ENCODE measurements at places on chromosomes 13 and 19. TPM values are rescaled to one million over a fixed set of nuclear protein-coding genes. Genes with fewer than 3 reads are reported as not detected.

- no peaks in the 10 kb centered on the region for H3K27me3 ChIP-seq
- H3K27ac ChIP-seq = no peak overlapping the region
- no peak for DNase-seq
- H3K4me3 ChIP-seq = no peak overlapping the region
Measured at GRCh38 chr13:111387945-111388600, 67.6 kb downstream of the TEX29 start.

DNA sequence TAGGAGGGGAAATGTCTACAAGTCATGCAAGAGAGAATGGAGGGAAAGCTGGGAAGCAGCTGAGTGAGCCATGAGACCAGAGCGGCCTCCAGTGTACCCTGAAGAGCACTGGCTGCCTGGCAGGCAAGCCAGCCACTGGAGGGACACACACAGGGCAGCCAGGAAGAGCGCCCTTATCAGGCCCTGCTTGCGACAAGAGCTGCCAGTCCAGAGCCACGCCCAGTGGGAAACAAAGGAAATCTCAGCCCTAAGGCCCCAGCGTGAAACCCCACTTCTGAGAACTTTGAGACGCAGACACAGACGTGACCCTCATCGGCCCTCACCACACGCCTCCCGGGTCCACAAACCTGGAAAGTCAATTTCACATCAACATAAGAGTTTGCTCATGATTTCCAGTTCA lies 105.0 kb downstream of the STK24 start:
- H3K4me1 ChIP-seq = peaks cover 48% of the 10 kb centered on the region
- no peak overlapping the region for H3K4me3 ChIP-seq
- no peaks in the 10 kb centered on the region for H3K27me3 ChIP-seq
- no peaks in the 10 kb centered on the region for H3K36me3 ChIP-seq

DNA sequence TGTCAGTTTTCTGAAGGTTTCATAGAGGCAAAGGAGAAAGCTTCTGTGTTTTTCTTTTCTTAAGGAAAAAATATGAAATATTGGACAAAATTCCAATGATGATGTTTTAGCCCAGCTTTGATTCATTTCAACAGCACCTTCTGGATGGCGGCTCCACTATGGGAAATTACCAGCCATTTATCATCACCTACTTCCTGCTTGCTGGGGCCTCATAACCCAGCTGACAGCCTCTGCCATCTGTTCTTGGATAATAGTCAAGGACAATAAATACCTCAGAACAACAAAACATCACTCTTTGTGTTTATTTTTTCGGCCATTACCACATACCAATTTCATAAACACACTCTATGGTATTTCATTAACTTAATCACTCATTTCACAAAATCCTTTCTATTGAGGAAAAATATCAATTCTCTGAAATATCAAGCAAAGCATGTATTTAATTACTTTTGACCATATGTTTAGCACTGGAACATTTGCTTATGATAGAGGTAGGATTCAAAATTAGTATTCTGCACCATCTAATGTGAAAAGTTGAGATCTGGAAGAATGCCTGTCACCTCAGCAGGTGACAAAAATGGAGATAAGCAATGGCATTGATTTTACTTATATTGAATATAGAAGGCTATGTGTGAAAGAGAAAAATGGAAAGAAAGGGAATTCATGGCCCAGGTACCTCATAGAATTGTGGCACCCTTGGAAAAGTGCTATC lies 629.7 kb downstream of the LIG4 start:
- no peaks in the 10 kb centered on the region for H3K27me3 ChIP-seq
- H3K4me3 ChIP-seq = no peak overlapping the region
- H3K4me1 ChIP-seq = no peaks in the 10 kb centered on the region
- H3K27ac ChIP-seq = no peak overlapping the region
- H3K36me3 ChIP-seq = no peaks in the 10 kb centered on the region

DNA sequence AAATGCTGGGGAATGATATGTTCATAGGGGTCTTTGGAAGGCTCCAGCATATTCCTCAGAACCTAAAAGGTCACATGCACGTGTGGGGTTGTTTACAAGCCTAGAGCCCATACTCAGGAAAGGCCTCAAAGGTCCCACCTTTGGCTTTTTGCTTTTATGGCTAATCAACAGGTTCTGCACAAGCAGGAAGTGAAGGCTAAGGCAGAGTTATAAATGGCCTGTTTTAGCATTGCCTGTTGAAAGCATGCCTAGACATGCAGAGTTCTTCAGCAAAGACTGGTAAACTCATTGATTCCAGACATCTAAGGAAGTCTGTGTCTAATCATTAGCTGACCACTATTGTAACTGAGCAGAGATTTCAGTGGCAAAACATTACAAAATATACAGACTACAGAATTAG lies 198.3 kb downstream of the KCNRG start:
- H3K4me3 ChIP-seq = no peak overlapping the region
- H3K36me3 ChIP-seq = no peaks in the 10 kb centered on the region
- no peak overlapping the region for H3K27ac ChIP-seq
- H3K4me1 ChIP-seq = peaks cover 14% of the 10 kb centered on the region
- H3K27me3 ChIP-seq = no peaks in the 10 kb centered on the region

DNA sequence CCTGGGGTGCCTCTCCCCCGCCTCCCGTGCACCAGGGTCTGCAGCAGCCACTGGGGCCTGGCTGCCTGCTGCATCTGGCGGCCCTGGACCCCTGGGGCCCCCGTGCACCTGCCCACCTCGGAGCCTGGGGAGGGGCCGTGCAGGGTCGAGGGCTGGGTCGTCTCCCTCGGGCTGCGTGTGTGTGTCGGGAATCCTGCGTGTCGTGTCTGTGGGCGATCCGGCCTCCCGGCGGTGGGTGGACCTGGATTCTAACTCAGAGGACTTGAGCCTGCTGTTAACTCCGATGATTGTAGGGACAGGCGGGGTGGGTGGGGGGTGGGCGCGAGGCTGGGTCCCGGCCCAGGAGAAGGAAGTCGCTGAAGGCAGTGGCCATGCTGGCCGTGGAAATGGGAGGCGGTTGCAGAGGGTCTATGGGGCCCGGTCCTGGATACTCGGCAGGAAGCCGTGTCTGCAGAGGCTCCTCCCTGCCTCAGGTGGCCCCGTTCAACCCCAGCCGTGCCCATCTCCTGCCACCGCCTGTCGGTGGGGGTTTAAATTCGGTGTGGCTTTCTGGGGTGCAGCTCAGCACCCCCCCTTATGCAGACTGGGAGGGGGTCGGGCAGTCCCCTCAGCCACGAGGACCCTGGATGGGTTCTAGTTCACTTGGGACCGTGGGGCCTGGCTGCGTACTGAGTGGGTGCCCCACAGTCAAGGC lies 9.4 kb upstream of the WDR18 start:
- no peak for DNase-seq
- peaks cover 27% of the 10 kb centered on the region for H3K36me3 ChIP-seq
- no peak overlapping the region for H3K4me3 ChIP-seq
- H3K27me3 ChIP-seq = no peaks in the 10 kb centered on the region

DNA sequence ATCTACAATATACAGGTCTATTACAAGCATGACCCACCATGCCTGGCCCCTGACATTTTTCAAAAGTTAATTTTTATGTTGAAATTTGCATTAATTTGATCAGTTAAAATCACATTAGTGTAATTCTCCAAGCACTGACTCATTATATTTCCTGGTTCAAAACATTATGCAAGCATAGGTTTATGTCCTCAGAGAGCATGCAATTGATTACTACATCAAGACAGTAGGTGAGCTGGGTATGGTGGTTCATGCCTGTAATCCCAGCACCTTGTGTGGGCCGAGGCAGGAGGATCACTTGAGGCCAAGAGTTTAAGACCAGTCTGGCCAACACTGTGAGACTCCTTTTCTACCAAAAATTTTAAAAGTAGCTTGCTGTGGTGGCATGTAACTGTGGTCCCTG lies 248.8 kb upstream of the KLHL1 start:
- H3K27me3 ChIP-seq = no peaks in the 10 kb centered on the region
- H3K36me3 ChIP-seq = no peaks in the 10 kb centered on the region
- DNase-seq = no peak
- no peak overlapping the region for H3K27ac ChIP-seq
- H3K4me1 ChIP-seq = no peaks in the 10 kb centered on the region
- H3K4me3 ChIP-seq = no peak overlapping the region

DNA sequence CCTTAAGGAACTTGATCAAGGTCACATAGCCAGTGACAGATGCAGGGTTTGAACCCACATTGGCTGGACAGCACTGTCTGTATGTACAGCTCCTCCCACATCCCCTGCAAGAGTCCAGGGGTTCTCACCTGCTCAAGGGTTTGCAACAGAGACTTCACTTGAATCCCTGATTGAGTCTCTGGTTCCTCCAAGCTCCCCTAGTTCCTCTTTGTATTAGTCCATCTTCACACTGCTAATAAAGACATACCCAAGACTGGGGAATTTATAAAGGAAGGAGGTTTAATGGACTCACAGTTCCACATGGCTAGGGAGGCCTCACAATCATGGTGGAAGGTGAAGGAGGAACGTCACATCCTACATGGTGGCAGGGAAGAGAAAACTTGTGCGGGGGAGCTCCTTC lies 72.8 kb upstream of the CLDN10 start:
- H3K4me3 ChIP-seq = no peak overlapping the region
- H3K36me3 ChIP-seq = no peaks in the 10 kb centered on the region
- no peaks in the 10 kb centered on the region for H3K4me1 ChIP-seq
- H3K27me3 ChIP-seq = no peaks in the 10 kb centered on the region
- DNase-seq = no peak
- no peak overlapping the region for H3K27ac ChIP-seq

DNA sequence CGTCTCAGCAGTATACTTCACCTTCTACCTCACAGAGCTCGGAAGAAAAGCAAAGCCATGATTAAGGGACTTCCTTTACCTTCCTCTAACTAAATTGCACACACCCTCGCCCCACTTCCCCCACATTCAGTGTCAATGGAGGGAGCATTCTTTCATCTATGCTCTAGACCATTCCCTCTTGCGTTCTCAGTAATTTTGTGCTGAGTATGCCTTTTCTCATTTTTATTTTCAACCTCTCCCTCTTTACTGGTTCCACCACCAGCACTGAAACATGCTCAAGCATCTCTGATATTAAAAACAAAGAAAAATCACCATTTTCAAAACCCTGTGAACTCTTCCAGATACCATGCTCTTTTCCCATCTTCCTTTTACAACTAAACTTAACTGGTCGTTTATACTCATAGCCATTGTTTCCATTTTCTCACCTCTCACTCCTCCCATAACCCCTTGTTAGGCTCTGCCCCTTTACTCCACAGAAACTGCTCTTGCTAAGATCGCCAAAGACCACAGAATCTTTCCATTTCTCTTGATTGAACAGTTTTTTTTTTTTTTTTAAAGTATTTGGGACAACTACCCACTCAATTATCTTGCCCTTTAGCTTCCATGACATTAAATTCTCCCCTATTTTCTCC lies 32.4 kb downstream of the SERPINE3 start:
- peaks cover 96% of the 10 kb centered on the region for H3K36me3 ChIP-seq
- DNase-seq = no peak
- no peak overlapping the region for H3K27ac ChIP-seq
- no peak overlapping the region for H3K4me3 ChIP-seq
- no peaks in the 10 kb centered on the region for H3K27me3 ChIP-seq
- H3K4me1 ChIP-seq = no peaks in the 10 kb centered on the region

GRCh38 chr13:36046672-36047071 lies 84.5 kb downstream of the DCLK1 start:
- H3K27me3 ChIP-seq = no peaks in the 10 kb centered on the region
- peaks cover 10% of the 10 kb centered on the region for H3K4me1 ChIP-seq
- DNase-seq = no peak
- no peak overlapping the region for H3K27ac ChIP-seq
- H3K36me3 ChIP-seq = no peaks in the 10 kb centered on the region

- H3K27ac ChIP-seq = peak overlapping the region; percentile 62
- H3K27me3 ChIP-seq = no peaks in the 10 kb centered on the region
- no peak for DNase-seq
- H3K36me3 ChIP-seq = peaks cover 82% of the 10 kb centered on the region
- H3K4me3 ChIP-seq = no peak overlapping the region
Measured at GRCh38 chr13:99357131-99357596, 50.0 kb upstream of the GPR183 start.

- H3K4me1 ChIP-seq = no peaks in the 10 kb centered on the region
- no peak for DNase-seq
- no peaks in the 10 kb centered on the region for H3K36me3 ChIP-seq
- no peak overlapping the region for H3K27ac ChIP-seq
- no peak overlapping the region for H3K4me3 ChIP-seq
Measured at GRCh38 chr13:71358218-71358617, 508.8 kb downstream of the DACH1 start.

GRCh38 chr19:52785506-52785905 lies 1.1 kb downstream of the ZNF600 start:
- peaks cover 5% of the 10 kb centered on the region for H3K4me1 ChIP-seq
- H3K4me3 ChIP-seq = no peak overlapping the region
- no peak for DNase-seq
- H3K36me3 ChIP-seq = no peaks in the 10 kb centered on the region
- no peak overlapping the region for H3K27ac ChIP-seq
- no peaks in the 10 kb centered on the region for H3K27me3 ChIP-seq

DNA sequence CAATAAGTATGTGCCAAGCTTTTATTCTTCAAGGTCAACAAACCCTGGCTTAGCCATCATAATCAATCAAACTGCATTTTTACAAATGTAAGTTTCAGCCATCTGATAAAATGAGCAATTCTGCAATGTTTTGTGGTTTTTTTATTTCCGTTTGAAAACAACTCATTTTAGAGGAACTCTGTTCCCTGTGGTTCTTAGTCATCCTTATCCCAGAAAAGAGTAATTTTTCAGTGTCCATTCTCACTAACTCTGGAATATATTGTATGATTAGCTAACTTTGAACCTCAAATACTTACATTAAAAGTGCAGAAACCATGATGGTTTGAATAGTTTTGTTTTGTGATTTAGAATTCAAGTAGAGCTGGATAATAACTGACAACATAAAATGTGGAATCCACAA lies 87.6 kb downstream of the IRS2 start:
- no peaks in the 10 kb centered on the region for H3K36me3 ChIP-seq
- DNase-seq = no peak
- no peak overlapping the region for H3K4me3 ChIP-seq

DNA sequence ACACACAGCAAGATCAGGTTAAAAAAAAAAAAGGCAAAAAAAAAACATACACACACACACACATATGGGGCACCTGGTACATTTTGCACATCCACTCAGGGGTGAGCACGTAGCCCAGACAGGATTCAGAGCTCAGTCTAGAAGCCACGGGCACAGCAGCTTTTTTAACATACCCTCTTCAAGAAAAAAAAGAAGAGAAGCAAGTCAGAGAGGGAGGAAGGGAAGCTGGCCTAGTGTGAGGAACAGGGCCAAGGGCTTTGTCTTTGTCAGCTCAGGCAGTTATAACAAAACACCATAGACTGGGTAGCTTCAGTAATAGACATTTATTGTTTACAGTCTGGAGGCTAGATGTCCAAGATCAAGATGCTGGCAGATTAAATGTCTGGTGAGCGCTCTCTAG lies 2.3 kb upstream of the TPM4 start:
- H3K27ac ChIP-seq = peak overlapping the region; percentile 12
- H3K4me3 ChIP-seq = no peak overlapping the region
- no peaks in the 10 kb centered on the region for H3K36me3 ChIP-seq
- no peaks in the 10 kb centered on the region for H3K27me3 ChIP-seq

LHB gene
- not detected for total RNA-seq

ZNF493 gene
- 10.1 TPM for total RNA-seq

CASP14 gene
- total RNA-seq = not detected

CYP2F1 gene
- total RNA-seq = not detected

CCDC169 gene
- total RNA-seq = 0.44 TPM

PRR19 gene
- not detected for total RNA-seq

ETV2 gene
- total RNA-seq = 0.26 TPM

SPATA13 gene
- 11.0 TPM for total RNA-seq

RASA3 gene
- total RNA-seq = 9.8 TPM

LILRA1 gene
- 0.51 TPM for total RNA-seq
